ENCODE measurements at places on chromosomes 13 and 19. TPM values are rescaled to one million over a fixed set of nuclear protein-coding genes. Genes with fewer than 3 reads are reported as not detected.
A peak's percentile ranks its signal among the peaks of the same experiment; 100 is the strongest.

DNA sequence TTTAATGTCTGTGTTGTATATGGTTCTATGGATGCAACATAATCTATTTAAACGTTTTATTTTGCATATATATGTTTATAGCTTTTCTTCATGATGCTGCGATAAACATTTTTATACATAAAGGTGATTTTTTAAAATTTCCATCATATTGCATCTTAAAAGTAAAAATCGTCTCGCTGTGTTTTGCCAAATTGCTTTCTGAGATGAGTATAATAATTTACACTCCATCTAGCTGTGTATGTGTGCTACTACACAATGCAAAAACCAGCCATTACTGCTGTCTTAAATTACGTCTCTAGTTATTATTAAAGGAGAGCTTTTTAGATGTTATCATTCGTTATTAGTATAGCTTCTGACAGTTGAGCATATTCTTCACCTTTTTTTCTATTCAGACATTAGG is 37.2 kb downstream of the METTL21C start:
- DNase-seq = no peak

GRCh38 chr19:18206018-18206417 is 2.2 kb upstream of the RAB3A start:
- no peak for DNase-seq

DNA sequence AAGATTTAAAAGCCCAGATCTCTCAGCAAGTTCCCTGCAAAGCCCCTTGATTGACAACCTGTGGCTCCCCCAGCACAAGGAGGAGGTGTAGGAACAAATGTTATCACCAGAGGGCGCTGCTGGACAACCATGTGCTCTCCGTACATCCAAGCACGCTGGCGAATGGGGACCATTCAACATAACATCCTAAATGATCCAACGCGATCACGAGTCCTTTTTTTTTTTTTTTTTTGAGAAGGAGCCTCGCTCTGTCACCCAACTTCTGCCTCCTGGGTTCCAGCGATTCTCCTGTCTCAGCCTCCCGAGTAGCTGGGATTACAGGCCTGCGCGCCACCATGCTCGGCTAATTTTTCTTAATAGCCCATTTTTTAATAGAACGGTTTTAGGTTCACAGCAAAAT is 52.0 kb downstream of the NWD1 start:
- peak; percentile 71 for DNase-seq

- no peak for DNase-seq
These were observed 93.0 kb downstream of the ITGBL1 start for GRCh38 chr13:101545521-101545920.

- no peak for DNase-seq
These were observed 20.6 kb downstream of the LRRC63 start for GRCh38 chr13:46232281-46232680.

DNA sequence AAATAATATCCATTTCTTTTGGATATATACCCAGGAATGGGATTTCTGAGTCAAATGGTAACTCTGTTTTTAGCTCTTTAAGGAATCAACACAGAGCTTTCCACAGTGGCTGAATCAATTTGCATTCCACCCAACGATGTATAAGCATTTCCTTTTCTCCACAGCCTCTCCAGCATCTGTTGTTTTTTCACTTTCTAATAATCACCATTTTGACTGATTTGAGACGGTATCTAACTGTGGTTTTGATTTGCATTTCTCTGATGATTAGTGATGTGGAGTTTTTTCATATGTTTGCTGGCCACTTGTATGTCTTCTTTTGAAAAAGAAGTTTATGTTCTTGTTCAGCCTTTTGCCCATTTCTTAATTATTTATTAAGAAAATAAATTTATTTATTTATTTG is 352.2 kb upstream of the OBI1 start:
- DNase-seq = no peak

GRCh38 chr19:47432091-47432490 is 12.8 kb upstream of the MEIS3 start:
- DNase-seq = no peak

TMIGD2 gene
- total RNA-seq = not detected

MTUS2 gene
- total RNA-seq = 4.0 TPM

All from uterus (tissue), 4 donors.